ENCODE measurements at places on chromosomes 2 and 18. TPM values are rescaled to one million over a fixed set of nuclear protein-coding genes. Genes with fewer than 3 reads are reported as not detected.

- no peak for DNase-seq
These were observed 320.2 kb downstream of the TMX3 start for GRCh38 chr18:68394705-68395104.

- DNase-seq, result no peak
These were observed 129.5 kb upstream of the CAVIN2 start for GRCh38 chr2:191976436-191976835.

DNA sequence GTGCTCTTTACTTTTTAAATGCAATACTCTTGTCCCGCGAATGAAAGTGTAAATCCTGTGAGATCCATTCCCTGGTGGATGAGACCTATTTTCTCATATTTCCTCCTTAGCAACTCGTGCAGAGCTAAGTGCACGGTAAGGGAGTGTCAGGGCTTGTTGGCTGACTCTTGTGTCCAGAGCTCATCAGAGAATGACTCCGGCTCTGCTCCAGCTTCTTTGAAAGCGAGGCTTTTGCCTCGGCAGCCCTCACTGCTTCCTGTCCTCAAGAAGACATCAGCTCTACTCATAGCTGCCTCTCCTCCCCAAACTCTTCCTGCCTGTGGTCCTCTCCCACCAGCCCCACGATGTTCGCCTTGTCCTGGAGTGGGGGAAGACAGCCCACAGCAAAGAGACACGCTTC, 70.7 kb downstream of the LIPG start:
- DNase-seq, result no peak

DNA sequence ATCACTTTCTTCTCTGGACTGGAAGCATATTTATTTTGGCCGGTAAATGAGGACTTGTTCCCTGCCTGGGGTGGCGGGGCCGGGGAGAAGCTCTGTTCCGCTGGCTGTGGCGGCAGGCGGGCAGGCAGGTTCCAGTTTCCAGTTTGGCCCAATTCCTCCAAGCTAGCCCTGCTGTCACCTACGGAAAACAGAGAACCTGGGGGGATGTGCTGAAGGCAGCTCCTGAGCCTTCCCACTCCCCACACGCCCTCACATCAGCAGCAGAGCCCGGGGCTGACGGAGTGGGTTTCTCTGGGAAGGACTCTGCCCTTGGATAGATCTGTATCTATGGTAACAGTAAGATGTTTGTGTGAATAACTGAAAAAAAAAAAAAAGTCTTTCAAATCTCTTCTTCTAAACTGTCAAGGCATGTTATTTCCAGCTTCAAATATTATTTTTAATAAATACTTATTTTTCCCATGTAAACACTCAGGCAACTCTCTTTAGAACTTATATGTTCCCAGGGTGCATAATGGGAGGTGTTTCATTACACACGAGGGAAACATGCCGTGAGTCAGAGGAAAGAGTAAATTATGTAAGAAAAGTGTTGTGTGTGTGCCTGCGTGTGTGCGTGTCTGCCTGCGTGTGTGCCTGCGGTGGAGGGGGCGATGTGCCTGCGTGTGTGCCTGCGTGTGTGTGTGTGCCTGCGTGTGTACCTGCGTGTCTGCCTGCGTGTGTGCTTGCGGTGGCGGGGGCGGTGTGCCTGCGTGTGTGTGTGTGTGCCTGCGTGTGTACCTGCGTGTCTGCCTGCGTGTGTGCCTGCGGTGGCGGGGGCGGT, 116.1 kb upstream of the ZNF516 start:
- DNase-seq, result no peak

TEX44 gene
- total RNA-seq, result not detected

PROKR1 gene
- not detected for total RNA-seq

CFC1 gene
- not detected for total RNA-seq

GRCh38 chr2:30997979-30998378, 140.3 kb downstream of the GALNT14 start:
- no peak for DNase-seq
